ENCODE measurements at places on chromosomes 2 and 18.

GRCh38 chr18:44880170-44880569 is 199.5 kb downstream of the SETBP1 start:
- no peak for DNase-seq

DNA sequence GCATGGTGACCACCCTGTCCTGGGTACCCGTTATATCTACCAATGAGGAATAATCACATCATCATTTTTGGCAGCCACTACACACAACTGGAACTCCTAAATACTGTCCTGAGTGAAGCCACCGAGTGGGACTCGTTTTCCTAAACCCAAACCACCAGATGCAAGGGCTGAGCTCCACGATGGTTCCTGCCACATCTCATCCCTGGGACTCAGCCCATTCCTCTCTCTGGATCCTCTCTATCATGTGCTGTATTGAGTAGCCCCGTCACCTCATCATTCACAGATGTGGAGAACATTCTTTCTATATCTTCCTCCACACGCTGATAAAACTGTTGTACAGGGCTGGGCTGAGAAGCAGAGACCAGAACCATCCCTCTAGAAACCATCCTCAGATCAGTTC is 79.4 kb upstream of the SMAD7 start:
- DNase-seq, result no peak

DNA sequence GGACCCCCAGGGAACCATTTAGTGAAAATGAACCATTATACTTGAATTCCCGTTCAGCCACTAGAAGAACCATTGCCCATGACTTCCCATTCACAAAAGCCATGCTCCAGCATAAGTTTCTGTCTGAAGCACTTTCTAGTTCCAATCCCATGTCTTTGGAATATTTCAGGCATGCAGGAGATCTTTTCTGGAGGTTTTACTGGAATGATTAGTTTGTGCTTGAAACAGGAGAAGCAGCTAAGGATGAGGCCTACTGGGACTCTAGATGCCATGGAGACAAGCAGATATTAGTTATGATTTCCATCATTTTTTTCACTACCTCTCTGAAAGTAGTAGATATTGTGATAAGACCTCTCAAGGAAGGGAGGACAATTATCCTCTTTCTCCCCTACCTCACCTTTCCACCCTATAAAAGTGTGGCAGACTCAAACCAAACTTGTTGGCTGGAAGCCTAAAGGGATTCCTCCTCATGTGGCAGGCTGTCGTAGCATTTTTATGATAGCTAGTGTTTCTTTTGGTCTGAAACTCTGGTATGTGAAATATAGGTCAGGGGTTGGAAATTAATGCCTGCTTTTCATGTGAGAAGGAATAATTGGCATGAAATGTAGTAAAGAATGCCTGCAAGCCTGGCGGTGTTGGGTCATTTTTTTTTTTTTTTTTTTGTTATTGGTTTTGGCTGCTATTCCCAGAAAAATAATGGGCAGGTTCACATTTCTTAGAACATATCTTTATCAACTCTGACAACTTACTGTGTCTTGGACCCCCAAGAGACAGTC is 29.3 kb upstream of the MMADHC start:
- DNase-seq, result no peak

DNA sequence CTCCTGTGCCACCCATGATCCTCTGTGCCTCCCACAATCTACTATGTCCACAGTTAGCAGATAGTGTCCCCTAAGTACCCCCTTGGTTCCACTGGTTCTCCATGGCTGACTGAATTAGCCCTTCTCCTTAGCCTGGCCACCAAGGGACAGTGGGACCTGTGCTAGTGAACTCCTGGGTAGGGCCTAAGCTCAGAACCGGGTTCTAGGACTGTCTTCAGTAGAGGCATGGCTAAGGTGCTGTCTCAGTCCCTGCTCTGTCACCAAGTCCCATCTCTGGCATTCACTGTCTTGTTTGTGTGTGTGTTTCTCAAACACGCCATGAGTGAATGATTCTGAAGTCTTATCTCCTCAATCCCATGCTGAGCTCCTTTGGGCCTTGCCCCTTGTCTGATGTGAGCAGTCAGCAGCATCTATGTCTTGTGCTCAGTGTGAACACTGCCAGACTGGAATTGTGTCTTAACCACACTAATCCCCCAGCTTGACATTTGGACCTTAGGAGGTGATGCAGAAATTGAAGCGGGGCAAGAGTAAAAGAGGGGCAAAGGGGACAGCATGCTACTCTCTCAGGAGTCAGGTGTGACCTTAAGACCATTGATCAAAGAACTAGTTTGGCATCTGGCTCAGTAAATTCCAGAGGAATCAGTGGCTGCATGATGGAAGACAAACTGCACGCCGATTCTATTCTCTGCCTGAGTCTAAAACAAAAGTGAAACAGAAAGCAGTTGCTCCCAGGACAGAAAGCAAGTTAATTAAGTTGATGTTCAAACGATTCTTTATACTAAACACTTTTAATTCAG is 190.5 kb downstream of the ALPK2 start:
- DNase-seq, result no peak

DNA sequence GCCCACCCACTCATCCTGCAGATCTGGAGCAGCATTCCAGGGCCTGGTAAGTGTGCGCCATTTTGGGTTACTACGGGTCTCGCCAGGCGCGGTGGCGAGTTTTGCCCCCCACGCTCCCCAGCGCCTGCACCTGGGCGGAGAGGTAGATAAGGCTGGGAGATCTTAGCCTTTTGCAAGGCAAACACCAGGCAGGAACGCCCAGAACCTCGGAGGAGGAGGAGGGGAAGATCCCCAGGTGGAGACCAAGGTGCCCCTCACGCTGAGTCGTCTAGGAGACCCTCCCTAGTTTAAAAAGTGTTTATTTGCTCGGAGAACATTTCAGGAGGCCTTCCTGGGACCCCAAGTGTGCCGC is 365 bp upstream of the RAMP1 start:
- no peak for DNase-seq

GRCh38 chr2:84421791-84422190 is 37.3 kb downstream of the SUCLG1 start:
- DNase-seq, result no peak

Data from AG04449 (cell line).